Thyroid gland (tissue), 4 donors: ENCODE measurements at places on chromosomes 7 and 10. TPM values are rescaled to one million over a fixed set of nuclear protein-coding genes. Genes with fewer than 3 reads are reported as not detected.

The GOLGA7B gene
- total RNA-seq, result 0.54 TPM

- peak; percentile 18 for DNase-seq
These were observed 66.3 kb upstream of the FRMD4A start for GRCh38 chr10:14397066-14397465.

GRCh38 chr7:138919911-138920310 lies 61.3 kb downstream of the KIAA1549 start:
- DNase-seq, result no peak

The GNG11 gene
- total RNA-seq, result 10.7 TPM

DNA sequence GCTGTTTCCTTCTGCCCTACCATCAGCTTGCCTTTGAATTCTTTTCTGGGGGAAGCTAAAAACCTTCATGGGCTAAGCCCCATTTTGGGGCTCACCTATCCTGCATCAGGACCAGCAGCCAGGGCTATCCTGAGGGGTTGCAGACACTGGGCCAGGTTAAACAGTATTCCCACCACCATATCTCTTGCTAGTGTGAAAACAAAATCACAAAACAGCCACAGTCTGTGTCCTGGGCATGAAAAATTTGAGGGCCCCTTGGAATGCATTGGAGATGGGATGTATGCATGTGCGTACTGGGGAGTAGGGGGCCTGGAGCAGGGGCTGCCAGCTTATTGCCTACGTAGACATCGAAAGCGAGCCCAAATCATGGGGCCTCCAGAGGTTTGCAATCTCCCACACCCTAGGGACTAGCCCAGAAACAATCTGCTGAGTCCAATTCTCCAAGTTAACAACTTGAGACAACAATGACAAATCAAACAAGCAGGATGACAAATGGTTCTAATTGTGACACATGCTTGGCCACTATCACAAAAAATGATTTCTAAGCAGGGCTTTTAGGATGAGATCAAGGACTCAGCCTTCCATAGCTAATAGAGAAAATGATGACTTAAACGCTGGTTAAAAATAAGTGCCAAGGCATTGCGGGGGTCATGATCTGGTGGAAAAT lies 557.1 kb downstream of the KCNMA1 start:
- no peak for DNase-seq

DNA sequence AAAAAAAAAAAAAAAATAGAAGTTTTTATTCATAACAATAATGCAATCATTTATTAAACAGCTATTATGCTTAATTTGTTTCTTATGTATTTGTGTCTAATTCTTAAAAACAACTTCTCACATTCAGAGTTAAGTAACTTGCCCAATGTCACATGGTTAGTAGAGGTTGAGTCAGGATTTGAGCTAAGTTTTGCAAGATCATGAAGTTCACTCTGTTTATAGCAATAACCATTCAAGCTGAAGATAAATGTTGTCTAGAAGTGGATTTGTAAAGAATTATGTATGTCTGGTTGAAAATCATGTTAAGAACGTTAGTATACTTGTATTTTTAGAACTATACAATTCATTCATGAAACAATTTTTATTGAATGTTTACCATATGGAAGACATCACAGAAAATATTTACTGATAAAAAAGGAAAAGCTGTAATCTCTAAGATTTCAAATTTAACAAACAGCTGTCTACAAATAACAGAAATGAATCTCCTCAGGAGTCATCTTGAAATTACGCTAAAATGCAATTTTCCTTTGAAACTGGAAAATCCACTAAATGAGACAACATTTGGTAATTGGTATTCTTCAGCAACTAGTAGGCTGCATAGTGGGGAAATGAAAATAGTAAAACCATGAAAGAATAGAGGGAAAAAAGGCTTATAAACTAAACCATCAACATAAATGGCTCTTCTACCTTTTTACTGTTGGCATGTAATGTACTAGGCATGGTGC lies 70.5 kb upstream of the AHR start:
- no peak for DNase-seq

- DNase-seq, result no peak
These were observed 82.0 kb upstream of the RHEB start for GRCh38 chr7:151601521-151602305.

GRCh38 chr7:105743351-105744090 lies 132.9 kb downstream of the ATXN7L1 start:
- no peak for DNase-seq

The TRIL gene
- 11.0 TPM for total RNA-seq

- no peak for DNase-seq
These were observed 155.8 kb upstream of the HABP2 start for GRCh38 chr10:113397047-113397446.

GRCh38 chr7:70316745-70317144 lies 718.5 kb downstream of the AUTS2 start:
- DNase-seq, result no peak

- DNase-seq, result peak; percentile 46
These were observed 8.4 kb downstream of the COL17A1 start for GRCh38 chr10:104077247-104077646.

- no peak for DNase-seq
These were observed 545.0 kb upstream of the C7orf33 start for GRCh38 chr7:148045521-148045920.

The GLI3 gene
- total RNA-seq, result 12.7 TPM

DNA sequence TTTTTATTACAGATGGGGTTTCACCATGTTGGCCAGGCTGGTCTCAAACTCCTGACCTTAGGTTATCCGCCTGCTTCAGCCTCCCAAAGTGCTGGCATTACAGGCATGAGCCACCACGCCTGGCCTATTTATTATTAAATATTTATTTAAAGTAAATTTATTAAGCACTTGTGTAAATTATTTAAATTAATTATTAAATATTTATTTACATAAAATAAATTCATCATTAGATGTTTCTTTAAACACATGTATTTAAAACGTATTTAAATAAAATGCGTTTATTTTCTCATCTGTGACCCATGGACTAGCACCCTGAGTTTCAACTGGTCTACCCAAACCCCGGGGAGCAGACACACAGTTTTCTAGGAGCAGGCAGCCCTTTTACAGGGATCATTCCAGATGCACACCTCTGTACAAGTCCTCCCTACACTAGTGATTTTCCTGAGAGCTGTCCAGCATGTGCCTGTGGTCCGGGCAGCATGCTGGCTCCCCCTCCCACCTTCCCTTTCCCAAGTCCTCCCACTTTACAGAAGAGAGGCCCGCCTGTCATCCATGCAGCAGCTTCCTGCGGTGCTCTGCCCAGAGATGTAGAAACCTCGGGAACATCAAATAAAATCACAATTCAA lies 89.2 kb upstream of the ATP6V0A4 start:
- no peak for DNase-seq

The AASS gene
- 79.6 TPM for total RNA-seq

The CEP55 gene
- total RNA-seq, result not detected

DNA sequence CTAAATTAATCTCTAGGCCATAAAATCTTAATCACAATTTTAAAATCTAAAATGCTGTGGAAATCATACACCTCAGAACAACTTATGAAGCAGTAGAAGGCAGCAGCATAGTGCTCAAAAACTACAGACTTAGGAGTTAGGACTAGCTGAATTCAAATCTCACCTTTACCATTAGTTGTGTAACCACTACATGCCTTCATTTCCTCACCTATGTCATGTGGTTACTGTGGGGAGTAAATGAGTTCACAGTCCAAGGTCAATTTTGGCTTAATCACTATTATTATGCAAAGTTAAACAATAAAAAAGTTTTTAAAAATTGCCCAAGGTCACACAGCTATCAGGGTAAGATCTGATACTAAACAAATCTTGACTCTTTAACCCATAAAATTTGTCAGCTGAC lies 37.0 kb downstream of the SNX13 start:
- no peak for DNase-seq

- no peak for DNase-seq
These were observed 15.1 kb downstream of the SNX10 start for GRCh38 chr7:26306790-26307189.

The OPN4 gene
- total RNA-seq, result 0.24 TPM

DNA sequence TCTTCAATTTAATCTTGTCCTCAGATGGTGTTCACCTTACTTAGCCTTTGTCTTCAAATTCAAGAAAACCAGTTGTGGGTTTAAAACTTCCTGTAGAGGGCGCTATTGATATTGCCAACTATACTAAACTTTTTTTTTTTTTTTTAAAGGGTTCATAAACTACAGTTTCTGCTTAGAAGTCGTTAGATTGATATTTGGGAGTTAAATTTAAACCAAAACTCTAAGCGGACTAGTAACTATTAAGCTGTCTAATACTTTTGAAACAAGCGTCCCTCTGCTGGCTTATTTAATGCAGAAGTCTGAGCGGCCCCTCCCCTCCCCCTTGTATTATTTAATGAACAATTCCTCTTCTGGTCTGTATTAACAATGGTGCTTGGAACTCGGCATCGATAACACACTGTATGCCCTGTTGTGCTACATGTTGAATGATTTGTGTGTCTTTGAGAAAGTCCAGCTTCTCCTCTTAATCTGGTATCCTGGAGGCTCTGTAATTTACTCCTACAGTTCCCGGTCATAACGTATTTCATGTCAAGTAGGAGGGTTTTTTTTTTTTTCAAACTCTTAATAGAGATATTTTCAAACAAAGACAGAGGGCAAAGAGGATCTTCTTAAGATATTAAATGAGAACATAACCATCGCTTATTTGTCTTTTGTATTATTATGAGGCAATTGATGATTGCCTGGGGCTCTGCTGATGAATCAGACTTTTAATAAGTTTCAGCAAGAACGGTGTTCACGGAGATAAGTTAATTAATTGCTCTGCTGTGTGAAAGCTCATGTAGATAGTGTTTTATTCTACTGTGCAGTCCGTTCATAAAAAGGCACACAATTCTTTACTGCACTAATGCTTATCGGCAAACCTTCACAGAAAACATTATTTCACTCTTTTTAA lies 22.6 kb upstream of the CREB5 start:
- no peak for DNase-seq

DNA sequence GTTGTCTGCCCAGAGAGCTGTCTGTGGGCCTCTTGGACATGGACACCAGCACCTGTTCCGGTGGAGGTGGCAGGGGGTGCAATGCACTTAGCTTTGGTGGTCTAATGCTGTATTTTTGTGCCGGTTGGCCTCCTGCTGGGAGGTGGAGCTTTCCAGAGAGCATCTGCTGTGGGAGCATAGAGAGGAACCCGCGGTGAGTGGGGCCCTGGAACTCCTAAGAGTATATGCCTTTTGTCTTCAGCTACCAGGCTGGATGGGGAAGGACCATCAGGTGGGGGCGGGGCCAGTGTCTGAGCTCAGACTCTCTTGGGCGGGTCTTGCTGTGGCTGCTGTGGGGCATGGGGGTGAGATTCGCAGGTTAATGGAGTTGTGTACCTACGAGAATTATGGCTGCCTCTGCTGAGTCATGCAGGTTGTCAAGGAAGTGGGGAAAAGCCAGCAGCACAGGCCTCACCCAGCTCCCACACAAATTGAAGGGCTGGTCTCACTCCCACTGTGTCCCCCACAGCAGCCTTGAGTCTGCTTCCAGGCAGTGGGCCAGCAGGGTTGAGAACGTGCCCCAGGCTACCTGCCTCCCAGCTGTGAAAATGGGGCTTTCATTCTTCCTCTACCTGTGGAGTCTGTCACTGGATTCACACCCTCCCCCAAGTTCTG lies 29.0 kb downstream of the JAKMIP3 start:
- no peak for DNase-seq

GRCh38 chr7:45064047-45064725 lies 24.6 kb downstream of the NACAD start:
- DNase-seq, result no peak

- DNase-seq, result no peak
These were observed 292.7 kb downstream of the EXOC4 start for GRCh38 chr7:133545618-133546017.

The CSTF2T gene
- 21.9 TPM for total RNA-seq

The TES gene
- total RNA-seq, result 177 TPM

The LIPN gene
- total RNA-seq, result not detected

DNA sequence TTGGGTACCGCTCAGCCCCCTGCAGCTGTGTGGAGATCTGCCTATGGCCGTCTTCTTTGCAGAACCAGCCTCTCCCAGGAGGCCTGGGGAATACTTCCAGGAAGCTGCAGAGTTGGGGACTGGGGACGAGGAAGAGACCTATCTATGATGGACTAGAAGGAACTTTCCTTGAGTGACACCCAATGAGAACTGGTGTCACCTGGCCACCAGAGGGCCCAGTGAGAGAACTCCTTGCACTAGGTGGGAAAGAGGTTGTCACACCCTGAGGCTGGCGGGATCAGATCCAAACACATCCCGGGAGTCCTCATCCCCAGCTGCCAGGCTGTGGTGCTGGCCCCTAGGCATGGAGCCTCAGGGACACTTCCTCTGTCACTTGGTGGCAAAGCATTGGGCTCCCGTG lies 4.9 kb upstream of the GRID2IP start:
- DNase-seq, result peak; percentile 6

DNA sequence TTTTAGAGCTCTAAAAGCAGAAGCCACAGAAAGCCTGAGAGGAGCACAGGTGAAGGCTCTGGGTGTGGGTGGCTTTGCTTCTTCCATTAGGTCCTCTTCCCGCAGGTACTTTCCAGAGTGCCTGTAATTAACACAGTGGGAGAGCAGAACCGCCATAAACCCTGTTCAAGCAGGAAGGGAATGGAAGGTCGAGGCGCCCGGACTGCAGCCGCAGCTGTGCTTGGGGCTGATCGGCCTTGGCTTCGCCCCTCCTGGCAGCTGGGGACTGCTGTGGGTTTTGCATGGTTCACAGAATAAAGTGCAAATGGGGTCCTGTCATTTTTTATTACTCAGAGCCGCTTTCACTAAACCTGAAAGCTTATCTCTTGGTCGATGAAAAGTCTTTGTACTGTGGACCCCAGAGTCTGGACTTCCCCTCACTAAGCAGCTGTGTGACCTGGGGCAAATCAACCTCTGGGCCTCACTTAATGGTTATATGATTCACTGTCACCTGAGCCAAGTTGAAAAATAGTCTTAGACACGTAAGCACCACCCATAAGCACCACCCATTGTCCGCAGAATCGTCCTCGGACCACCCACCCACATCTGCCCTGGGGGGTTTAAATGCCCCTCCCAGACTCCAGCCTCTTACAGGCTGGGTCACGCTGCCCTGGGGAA lies 100.9 kb downstream of the XRCC2 start:
- DNase-seq, result no peak

The SMIM30 gene
- 65.0 TPM for total RNA-seq

- DNase-seq, result peak; percentile 75
These were observed 34.6 kb downstream of the TRIM8 start for GRCh38 chr10:102678842-102679289.

The ASZ1 gene
- total RNA-seq, result not detected

The ZC3HAV1L gene
- total RNA-seq, result 31.7 TPM

DNA sequence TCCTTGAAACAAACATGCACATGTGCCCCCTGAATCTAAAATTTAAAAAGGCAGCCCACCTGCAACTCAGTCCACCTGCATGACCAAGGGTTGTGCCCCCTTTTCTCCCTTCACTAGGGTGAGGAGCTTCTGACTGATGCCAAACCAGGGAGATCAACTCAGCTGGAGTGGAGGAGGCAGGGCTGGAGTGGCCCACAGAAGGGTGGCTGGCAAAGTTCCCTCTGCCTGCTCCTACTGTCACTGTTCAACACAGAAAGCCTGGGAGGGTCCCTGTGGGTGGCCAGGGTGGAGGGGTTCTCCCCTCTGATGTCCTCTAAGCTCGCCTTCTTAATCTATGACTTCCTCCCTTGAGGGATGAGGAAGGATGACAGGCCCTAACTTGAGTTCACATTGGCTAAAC lies 55.7 kb upstream of the ANTXRL start:
- no peak for DNase-seq

The PTF1A gene
- not detected for total RNA-seq

GRCh38 chr10:3538656-3539531 lies 246.1 kb downstream of the KLF6 start:
- no peak for DNase-seq

The ANKIB1 gene
- total RNA-seq, result 45.5 TPM

GRCh38 chr10:124534231-124534798 lies 72.7 kb downstream of the LHPP start:
- DNase-seq, result peak; percentile 48

GRCh38 chr10:114831186-114831867 lies 9.7 kb downstream of the FHIP2A start:
- no peak for DNase-seq
